EL (cell line): ENCODE measurements at places on chromosomes 16 and 17.

DNA sequence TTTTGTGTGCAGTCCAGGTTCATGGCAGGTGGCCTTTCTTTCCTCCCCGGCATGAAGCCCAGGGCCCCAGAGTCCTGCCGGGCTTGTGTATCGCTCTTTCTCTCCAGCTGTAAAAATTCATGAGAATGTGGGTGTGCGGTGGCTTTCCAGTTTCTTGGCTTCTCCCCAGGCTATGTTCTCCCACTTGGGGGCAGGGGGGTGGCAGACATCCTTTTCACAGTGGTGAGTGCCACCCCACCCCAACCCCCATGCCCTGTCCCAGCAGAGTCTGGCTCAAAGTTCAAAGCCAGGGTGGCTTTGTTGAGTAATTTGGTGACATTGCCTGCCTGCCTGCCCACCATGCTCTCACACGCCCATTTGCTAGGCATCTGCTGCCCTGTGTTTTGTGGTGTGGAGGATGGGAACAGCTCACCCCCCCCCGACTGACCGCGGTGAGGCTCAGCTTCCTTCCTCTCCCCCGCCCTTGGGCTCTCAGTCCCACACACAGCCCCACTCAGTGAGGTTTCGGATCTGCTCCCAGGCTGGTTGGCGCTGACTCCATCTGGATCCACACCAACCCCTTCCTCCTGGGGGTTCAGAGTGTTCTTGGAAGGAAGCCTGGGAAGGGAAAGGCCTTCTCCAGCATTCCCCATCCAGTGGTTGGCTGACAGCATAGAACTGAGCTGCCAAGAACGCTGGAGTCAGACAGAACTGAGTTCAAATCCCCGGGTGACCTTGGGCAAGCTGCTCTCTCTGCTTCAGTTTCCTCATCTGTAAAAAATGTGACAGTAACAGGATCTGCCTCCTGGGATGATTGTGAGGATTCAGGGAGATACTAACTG lies 36.0 kb downstream of the CHD9 start:
- DNase-seq, result peak; percentile 98

DNA sequence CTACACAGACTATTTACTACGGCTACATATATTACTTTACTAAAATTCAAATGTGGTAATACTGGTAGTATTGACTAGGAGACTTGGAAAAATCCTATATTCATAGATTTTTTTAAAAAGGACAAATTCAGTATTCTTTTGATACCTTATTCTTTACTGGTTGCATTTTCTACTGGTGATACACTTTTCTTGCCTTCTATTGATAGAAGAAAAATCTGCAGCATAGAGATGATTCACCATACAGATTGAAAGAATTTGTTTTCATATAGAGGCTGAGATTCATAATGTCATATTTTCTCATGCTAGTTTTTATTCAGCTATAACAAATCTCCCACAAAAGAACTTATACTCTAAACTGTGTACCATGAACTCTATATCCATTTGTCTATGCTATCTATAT lies 195.4 kb upstream of the C17orf78 start:
- DNase-seq, result peak; percentile 18

- DNase-seq, result no peak
Observed at GRCh38 chr16:68183046-68183445, 52.9 kb downstream of the ESRP2 start.

DNA sequence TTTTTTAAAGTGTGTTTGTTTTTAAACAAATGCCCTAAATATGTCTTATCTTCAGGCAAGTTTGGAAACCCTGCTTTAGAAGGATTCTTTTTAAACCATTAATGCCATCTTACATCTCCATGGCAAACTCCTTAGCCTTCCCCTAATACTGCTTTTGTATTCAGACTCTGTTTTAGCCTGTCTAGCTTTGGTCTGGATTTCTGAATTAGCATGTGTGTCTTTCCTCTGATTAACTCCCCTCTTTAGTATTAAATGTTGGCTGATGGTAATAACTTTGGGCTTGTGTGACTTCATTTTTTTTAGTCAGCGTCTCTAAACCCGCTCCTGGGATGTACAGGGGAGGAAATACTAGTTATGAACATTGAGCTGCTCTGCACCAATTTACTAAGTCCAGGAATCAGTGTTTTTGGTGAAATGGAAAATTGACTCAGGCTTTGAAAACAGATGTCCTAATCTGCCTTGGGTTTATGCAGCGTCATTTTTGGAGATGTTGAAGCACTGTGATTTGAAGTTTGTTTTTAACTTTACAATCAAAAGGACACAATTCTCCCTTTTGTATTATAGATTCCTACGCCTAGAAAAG lies 22.2 kb downstream of the WIPF2 start:
- DNase-seq, result no peak

- no peak for DNase-seq
Observed at GRCh38 chr16:8795091-8795490, 2.3 kb downstream of the TMEM186 start.

DNA sequence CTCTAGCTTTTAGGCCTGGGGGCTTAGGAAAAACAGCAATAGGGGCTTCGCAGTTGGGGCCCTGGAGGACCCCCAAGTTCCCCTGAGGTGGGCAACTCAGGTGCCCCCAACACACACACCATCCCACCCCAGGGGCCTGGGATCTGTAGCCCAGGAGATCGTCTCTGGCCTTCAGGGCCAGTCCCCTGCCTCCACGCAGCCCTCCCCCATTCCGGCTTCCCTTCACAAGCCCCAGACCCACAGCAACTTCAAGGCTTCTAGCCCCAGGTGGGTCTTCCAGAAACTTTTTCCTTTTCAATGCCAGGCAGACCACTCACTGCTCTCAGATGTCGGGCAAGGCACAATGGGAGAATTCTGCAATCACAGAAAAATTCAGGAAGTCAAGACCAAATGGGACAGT lies 79.4 kb downstream of the C16orf78 start:
- DNase-seq, result no peak

DNA sequence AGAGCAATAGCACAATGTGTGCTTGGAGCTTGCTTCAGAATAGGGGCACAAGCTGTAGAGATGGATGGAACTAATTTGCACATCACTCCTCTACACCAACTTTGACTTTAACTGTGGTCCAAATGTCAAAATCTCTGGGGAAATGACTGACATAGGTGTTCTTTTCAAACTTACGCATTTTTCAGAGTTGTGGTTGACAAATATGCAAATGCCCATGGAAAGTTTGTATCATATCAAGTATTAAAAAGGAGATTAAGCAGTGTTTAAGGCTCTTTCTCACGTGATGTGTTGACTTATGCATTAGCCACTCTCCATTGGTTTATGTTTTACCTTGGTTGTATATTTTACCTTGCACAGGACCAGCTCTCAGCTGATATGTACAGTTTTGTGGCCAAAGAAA lies 77.1 kb downstream of the ELAC2 start:
- DNase-seq, result no peak

GRCh38 chr17:77105706-77106105 lies 35.1 kb upstream of the SEC14L1 start:
- no peak for DNase-seq

- DNase-seq, result no peak
Observed at GRCh38 chr16:51487880-51488279, 336.8 kb upstream of the SALL1 start.

DNA sequence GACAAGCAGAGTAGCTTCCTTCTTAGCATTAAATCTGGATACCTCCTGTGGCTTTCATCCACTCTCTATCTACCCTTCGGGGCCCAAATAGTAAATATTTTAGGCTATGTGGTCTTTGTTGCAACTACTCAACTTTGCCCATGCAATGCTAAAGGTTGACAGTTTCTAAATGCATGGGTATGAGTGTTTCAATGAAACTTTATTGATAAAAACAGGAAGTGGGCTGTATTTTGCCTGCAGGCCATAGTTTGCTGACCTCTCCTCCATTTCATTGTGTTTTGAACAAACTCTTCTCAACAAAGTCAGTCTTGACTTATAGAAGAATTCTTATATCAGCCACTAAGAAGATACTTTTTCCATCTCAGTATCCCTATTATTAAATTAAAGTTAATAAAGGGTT lies 34.1 kb downstream of the ACSM2A start:
- DNase-seq, result no peak

GRCh38 chr17:75666959-75667790 lies at the start of the genes RECQL5 and SAP30BP:
Gene RECQL5 (minus strand): TSS chr17:75667154. CDS start chr17:75666557, 597 bp downstream.
Gene SAP30BP (plus strand): TSS chr17:75667338. CDS start chr17:75667373, 35 bp downstream.
- DNase-seq, result peak; percentile 98

- no peak for DNase-seq
Observed at GRCh38 chr16:69087161-69087581, 18.3 kb upstream of the HAS3 start.

DNA sequence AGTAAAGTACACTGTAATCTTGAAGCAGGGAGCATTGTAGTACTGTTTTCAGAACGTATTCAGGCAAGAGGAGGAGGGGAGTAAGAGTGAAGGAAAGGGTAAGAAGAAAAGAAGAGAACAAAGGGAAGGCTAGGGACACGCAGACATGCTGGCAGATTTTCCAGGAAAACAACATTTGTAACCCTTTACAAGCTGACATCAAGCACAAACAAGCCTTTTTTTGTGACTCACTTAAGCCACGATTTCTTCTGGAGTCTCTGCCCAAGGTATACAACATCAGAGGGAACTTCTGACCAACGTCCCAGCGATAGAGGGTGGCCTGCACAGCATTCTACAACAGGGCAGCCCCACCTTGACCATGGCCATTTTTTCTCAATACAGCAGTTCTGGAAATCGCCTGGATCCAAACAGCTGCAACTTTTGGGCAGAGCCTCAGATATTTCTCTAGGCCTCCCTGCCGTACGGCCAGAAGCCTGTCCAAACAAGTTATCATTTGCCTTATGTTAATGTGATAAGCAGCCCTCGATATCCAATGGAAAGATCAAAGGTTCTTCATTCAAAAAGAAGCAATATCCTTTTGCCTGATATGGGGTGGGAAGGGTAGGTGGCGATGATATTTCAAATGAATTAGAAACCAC lies 247.3 kb downstream of the ZFHX3 start:
- DNase-seq, result no peak

DNA sequence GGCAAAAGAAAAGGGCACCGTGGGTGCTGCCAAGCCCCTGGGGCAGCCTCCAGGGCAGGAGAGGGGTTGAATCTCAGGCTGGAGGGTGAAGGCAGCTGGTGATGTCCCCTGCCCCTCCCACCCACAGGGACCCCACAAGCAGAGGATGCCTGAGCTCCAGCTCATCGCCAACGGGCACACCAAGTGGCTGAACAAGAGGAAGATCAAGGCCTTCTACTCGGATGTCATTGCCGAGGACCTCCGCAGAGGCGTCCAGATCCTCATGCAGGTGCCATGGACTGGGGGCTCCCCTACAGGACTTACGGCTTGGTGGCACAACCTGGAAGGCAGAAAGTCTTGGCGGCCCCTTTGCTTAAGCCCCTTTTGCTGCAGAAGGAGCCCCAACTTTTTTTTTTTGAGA lies 21.8 kb downstream of the SLC12A3 start:
- DNase-seq, result no peak

DNA sequence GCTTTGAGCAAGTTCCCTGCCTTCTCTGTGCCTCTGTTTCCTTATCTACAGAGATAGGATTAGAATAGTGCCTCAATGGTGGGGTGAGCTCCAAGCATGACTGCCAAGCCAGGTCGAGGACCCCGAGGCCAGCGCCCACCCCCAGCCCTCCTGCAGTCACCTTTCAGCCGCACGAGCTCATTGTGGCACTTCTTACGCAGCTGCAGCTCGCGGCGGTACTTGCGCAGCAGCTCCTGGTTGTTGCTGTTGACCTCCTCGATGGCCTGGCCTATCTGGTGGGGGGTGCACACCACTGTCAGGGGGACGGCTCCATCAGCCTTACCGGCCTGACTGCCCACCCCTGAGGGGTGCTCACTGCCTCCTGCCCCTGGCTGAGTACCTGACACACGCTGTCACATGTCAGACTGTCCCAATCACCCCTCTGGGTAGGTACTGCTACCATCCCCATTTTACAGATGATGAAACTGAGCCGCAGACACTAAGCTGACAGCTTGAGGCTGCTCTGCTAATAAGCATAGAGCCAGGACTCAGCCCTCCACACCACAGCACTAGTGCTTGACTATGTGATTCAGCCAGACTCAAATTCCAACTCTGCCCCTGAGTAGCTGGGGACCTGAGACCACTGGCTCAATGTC lies 31.3 kb downstream of the KATNB1 start:
- no peak for DNase-seq

DNA sequence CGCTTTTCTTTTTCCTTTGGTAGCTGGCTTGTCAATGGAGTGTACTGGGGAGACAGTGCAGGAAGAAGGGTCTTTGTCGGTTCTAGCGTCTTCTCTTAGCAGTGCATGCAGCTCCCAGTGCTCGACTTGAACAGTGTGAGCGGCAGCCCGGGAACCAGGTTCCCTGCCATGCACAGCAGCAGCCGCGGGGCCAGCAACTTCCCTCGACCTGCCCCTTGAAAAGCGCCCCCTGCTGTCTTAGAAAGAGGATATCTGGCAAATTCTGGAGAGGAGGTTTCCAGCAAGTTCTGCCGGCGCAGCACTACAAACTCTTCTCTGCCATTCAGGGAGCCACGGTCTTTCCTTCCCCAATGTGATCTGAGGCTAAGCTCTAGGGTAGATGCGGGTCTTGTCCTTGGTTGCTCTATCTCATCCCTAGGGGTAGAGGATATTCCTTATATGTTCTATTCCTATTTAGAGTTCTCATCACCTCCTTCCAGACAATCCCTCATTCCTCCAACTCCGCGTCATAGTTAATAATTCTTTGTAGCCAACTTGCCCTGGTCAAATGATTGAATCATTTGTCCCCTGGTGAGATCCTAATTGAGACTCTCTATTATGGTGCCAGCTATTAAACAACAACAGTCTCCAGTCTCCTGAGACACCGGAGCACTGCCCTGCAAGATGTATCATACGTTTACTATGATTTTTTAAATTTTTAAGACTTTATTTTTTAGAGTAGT lies 451.3 kb downstream of the PMP22 start:
- no peak for DNase-seq

DNA sequence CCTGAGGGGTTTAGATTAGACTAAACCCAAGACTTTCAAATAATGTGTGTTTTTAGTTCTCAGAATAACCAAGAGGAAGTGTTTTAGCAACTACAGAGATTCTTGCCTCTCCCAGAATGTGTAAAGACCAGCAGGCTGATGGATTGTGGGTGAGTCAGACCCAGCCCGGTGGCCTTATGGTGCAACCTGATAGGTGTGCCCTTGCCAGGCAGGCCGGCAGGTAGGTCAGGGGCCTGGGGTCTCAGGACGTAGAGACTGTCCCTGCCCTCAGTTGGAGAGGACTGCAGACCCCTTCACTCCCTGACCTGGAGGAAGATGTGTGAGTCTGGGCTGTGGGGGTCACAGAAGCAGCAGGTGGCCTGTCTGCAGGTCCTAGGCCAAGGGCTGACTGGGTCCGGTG lies 47.2 kb upstream of the ACSF3 start:
- DNase-seq, result no peak

- no peak for DNase-seq
Observed at GRCh38 chr16:4550591-4550990, 5.5 kb upstream of the C16orf96 start.

DNA sequence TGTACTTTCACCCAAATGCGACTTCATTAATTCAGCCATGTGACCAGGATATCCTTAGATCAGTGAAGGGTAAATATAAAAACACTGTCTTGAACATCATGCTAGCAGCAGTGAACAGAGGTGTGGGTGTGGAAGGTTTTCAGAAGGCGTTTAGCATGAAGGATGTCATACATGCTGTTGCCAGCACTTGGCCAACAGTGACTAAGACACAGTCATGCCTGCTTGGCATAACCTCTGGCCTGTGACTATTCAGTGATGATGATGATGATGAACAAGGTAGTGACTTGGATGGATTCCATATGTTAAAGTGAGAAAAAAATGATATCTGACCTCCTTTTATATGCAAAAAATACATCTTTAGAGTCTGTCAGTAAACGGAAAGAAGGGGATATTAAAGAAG lies 97.9 kb downstream of the MAP2K4 start:
- peak; percentile 7 for DNase-seq
